Left lung (tissue), 14 donors: ENCODE measurements at places on chromosomes 1 and 21.

- no peak for DNase-seq
Measured at GRCh38 chr1:172756024-172756423, 97.1 kb downstream of the FASLG start.

GRCh38 chr1:45171575-45171974 lies 34.8 kb downstream of the ZSWIM5 start:
- DNase-seq = no peak

DNA sequence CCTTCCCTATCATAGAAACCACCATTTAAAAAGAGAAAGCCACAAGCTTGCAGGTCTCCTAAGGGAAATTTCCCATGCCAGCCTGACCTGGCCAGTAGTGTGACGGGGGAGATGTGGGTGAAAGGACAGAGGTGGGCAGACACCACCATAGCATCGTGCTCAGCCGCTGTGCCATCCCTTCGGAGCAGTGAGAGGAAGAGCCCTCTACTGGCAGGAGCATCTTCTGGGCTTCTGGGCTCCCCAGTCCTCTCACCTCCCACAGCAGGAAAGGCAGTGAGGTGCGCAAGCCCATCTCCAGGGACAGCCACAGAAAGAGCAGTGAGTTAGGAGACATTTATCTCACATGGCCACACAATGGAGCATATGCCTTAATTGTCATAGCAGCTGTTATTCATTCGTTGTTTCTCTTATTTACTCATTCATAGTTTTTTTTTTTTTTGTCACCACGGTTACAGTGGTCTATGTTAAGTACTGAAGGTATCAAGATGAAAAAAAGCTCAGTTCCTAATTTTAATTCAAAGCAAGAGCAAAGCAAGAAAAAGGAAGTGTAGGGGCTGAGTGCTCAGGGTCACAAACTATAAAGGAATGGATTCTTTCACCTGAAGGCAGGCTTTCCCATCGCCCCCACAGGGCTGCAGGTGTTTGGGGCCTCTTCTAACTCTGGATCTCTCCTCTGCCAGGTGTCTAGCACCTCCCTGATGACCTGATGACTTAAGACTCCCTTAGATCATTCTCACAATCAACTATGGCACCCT lies 48.8 kb upstream of the CAMK1G start:
- no peak for DNase-seq

GRCh38 chr1:37094302-37094701 lies 60.0 kb upstream of the GRIK3 start:
- no peak for DNase-seq

DNA sequence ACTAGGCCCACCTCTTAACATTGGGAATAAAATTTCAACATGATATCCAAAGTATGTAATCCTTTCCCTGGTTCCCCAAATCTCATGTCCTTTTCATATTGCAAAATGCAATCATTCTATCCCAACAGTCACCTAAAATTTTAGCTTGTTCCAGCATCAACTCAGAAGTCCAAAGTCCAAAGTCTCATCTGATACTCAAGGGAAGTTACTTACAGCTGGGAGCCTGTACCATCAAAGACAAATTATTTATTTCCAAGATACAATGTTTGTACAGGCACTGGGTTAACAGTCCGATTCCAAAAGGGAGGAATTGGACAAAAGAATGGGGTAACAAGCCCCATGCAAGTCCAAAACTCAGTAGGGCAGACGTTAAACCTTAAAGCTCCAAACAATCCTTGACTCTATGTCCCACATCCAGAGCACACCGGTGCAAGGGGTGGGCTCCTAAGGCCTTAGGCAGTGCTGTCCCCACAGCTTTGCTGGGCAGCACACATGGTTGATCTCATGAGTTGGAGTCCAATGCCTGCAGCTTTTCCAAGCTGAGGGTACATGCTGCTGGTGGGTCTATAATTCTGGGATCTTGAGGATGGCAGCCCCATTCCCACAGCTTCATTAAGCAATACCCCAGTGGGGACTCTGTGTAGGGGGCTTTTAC lies 78.8 kb downstream of the DDAH1 start:
- no peak for DNase-seq

- peak; percentile 76 for DNase-seq
Measured at GRCh38 chr1:1419363-1419812, 1.7 kb downstream of the ANKRD65 start.

GRCh38 chr1:184110272-184111204 lies 59.0 kb downstream of the TSEN15 start:
- no peak for DNase-seq
